ENCODE measurements at places on chromosomes 11 and 22. TPM values are rescaled to one million over a fixed set of nuclear protein-coding genes. Genes with fewer than 3 reads are reported as not detected.

DNA sequence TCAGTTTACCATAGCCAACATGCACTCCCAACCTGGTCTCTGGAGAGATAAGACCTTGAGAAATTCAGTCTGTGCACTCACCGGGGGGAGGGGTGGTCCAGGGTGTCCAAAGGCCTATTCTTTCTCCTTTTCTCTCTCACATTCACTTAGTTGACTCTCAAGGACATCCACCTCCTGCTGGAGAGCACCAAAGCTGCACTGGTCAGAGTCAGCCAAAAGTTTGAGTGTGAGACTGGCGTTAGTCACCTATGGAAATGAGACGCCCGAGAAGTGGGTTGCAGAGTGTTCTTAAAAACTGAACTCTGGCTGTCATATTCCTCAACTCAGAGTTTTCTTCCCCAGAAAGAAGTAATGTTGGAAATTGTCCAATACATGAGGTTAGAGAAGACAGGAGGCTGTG, 5.0 kb upstream of the UBQLNL start:
- no peak for DNase-seq
- H3K27me3 ChIP-seq = no peaks in the 10 kb centered on the region
- H3K36me3 ChIP-seq = no peaks in the 10 kb centered on the region
- no peak overlapping the region for H3K4me3 ChIP-seq

GRCh38 chr11:47980088-47980906, at the start of gene PTPRJ:
TSS of gene PTPRJ (plus strand) at chr11:47980559. CDS start at chr11:47980913, 354 bp downstream.
- peak within 1 kb of the TSS; percentile 65 for H3K27ac ChIP-seq
- peak; percentile 77 for DNase-seq
- peaks cover 29% of the 10 kb centered on the region for H3K4me1 ChIP-seq
- H3K36me3 ChIP-seq = peaks cover 15% of the 10 kb centered on the region
- peak within 1 kb of the TSS; percentile 98 for H3K4me3 ChIP-seq

GRCh38 chr11:133966921-133967598, 10.3 kb upstream of the IGSF9B start:
- H3K27ac ChIP-seq = peak overlapping the region; percentile 91
- peak overlapping the region; percentile 94 for H3K4me3 ChIP-seq
- no peaks in the 10 kb centered on the region for H3K36me3 ChIP-seq
- H3K4me1 ChIP-seq = peaks cover 14% of the 10 kb centered on the region

DNA sequence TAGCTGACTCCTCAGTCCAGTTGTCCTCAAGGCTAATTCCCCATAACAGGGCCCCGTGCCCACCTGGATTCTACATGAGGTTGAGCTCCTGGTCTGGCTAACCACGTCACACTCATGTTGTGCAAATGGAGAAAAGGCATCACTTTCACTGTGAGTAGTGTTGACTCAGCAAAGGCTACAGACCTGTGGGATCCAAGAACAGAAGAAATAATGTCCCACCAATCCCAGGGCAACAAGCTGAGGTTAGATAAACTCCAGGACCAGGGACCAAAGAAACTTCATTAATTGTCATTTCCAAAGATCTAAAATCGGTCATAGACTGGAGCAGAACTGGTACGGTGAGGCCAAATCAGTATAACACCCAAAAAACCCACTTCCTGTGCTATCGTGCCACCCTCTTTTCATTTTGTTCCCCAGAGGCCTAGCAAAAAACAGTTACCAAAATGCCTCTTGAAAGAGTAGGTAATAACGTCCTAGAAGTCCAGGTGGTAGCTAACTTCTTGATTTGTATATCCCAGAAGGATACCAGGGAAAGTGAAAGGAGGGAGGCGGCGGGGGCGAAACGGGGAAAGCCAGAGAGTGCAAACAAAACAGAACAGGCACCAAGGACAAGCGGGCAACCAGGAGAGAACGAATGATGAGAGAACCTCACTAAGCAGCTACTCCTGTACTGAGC, 1.4 kb downstream of the PCSK7 start:
- peaks cover 23% of the 10 kb centered on the region for H3K36me3 ChIP-seq
- H3K4me3 ChIP-seq = peak overlapping the region; percentile 96
- H3K4me1 ChIP-seq = peaks cover 42% of the 10 kb centered on the region
- H3K27me3 ChIP-seq = no peaks in the 10 kb centered on the region

GRCh38 chr11:61476371-61476770, 32.2 kb upstream of the LRRC10B start:
- no peaks in the 10 kb centered on the region for H3K36me3 ChIP-seq
- H3K27ac ChIP-seq = no peak overlapping the region
- no peak for DNase-seq
- H3K27me3 ChIP-seq = no peaks in the 10 kb centered on the region

The TRIM51 gene
- total RNA-seq = not detected

DNA sequence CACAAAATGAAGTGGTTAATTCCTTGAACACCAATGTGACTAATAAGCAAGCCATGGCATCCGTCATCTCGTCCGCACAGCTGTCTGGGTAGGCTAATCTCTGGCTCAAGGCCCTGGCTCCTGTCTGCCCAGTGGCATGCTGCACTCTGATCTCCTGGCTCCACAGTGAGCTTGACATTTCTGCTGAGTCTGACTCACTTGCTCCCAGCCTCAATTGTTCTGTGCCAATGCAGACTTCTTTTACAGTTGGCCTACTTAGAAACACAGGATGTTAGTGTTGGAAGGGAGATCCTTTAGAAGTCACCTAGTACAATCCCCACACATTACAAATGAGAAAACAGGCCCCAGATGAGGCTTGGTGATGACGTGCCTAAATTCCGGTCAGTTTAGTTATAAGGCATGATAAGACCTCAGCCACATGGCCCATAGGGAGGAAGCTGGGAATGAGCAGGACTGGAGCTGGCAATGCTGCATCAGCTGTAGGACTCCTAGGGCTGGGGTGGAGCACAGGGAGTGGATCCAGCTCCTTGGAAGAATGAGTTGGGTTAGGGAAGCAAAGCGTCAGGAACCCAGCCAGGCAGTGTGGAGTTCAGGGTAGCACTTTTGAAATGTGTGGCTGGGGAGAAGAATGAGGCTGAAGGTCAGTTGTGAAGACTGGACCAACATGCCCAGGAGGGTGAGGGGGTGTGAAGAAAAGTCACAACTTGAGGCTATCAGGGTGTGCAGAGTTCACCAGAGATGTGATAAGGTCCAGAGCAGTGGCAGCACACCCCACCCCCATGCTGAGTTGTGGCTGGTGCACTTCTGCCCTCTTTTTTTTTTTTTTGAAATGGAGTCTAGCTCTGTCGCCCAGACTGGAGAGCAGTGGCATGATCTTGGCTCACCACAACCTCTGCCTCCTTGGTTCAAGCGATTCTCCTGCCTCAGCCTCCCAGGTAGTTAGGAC, 70.2 kb upstream of the EED start:
- peaks cover 4% of the 10 kb centered on the region for H3K27me3 ChIP-seq
- H3K4me1 ChIP-seq = peaks cover 12% of the 10 kb centered on the region
- H3K27ac ChIP-seq = no peak overlapping the region
- DNase-seq = no peak

DNA sequence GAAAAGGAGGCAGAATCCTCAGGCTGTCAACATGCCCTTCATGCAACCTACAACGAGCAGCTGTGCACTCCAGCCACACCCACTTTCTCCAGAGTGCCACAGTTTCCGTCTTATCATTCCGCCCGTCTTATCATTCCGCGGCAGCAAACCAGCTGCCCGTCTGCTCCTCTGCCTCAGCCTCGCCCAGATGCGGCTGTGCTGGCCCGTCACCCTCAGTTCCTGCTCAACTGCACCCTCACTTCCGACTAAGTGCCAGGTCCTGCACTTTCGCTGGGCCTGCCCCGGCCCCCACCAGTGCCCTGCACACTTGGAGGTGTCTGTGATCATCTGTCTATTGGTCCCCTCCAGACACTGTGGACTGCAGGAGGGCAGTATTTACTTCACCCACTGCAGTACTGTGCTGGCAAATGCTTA, 43.7 kb downstream of the MICAL3 start:
- no peaks in the 10 kb centered on the region for H3K27me3 ChIP-seq
- peak; percentile 53 for DNase-seq
- peaks cover 31% of the 10 kb centered on the region for H3K4me1 ChIP-seq
- H3K27ac ChIP-seq = peak overlapping the region; percentile 85

The HTR3B gene
- not detected for total RNA-seq

GRCh38 chr11:72228229-72228843, 3.8 kb downstream of the INPPL1 start:
- no peak overlapping the region for H3K4me3 ChIP-seq
- no peaks in the 10 kb centered on the region for H3K27me3 ChIP-seq
- DNase-seq = peak; percentile 29
- H3K27ac ChIP-seq = no peak overlapping the region
- H3K36me3 ChIP-seq = peaks cover 5% of the 10 kb centered on the region

DNA sequence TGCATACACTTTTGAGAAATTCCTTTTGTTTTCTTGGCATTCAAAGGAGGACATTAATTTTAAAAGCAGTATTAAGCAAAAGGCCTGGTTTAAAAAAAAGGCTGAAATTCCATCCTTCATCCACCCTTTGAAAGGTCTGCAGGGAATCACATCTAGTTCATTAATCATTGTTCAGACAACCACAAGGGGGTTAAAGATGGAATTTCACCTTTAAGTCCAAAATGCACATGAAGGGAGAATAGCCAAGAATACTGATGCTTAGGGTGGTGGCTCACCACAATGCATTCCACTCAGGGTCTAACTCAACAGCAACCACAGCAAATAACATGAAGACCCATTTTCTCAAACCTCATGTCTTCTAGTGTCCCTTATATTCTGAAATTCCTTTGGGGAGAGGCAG, 256.9 kb downstream of the CADM1 start:
- no peak overlapping the region for H3K27ac ChIP-seq
- H3K36me3 ChIP-seq = no peaks in the 10 kb centered on the region
- no peak overlapping the region for H3K4me3 ChIP-seq

- H3K4me3 ChIP-seq = peak overlapping the region; percentile 96
- peak overlapping the region; percentile 90 for H3K27ac ChIP-seq
Observed at GRCh38 chr11:96337541-96338431, 5.2 kb downstream of the MAML2 start.

The VSIG2 gene
- not detected for total RNA-seq

DNA sequence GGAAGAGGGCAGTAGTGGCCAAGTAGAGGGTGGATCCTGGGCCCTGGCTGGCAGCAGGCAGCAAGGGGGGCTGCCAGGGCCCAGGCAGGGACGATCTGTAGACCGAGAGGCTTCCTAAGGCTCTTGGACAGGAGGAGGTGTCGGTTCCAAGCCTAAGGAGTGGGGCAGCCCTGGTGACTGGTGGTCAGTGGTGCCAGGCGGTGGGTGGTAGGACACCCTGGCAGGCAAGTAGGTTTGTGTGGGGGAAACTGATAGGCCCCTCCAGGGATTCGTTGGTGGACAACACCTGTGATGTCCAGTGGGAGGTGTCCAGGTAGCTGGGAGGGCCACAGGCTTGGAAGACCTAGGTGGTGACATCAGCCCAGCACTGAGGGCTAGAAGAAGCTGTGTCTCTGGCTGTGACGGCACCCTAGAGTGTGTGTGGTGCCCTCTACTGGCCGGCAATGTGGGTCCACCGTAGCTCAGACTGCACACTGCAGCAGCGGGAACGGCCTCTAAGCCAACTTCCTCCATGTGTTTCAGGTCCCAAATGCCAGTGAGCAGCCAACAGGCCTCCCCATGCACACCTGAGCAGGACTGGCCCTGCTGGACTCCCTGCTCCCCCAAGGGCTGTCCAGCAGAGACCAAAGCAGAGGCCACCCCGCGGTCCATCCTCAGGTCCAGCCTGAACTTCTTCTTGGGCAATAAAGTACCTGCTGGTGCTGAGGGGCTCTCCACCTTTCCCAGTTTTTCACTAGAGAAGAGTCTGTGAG, 9.4 kb upstream of the SAMM50 start:
- peaks cover 2% of the 10 kb centered on the region for H3K4me1 ChIP-seq
- DNase-seq = peak; percentile 74
- no peak overlapping the region for H3K4me3 ChIP-seq
- H3K27ac ChIP-seq = no peak overlapping the region
- H3K36me3 ChIP-seq = no peaks in the 10 kb centered on the region
- H3K27me3 ChIP-seq = peaks cover 5% of the 10 kb centered on the region

GRCh38 chr11:62054081-62054480, 69.7 kb upstream of the INCENP start:
- no peaks in the 10 kb centered on the region for H3K36me3 ChIP-seq
- peaks cover 11% of the 10 kb centered on the region for H3K27me3 ChIP-seq
- DNase-seq = no peak
- no peak overlapping the region for H3K4me3 ChIP-seq
- no peaks in the 10 kb centered on the region for H3K4me1 ChIP-seq

DNA sequence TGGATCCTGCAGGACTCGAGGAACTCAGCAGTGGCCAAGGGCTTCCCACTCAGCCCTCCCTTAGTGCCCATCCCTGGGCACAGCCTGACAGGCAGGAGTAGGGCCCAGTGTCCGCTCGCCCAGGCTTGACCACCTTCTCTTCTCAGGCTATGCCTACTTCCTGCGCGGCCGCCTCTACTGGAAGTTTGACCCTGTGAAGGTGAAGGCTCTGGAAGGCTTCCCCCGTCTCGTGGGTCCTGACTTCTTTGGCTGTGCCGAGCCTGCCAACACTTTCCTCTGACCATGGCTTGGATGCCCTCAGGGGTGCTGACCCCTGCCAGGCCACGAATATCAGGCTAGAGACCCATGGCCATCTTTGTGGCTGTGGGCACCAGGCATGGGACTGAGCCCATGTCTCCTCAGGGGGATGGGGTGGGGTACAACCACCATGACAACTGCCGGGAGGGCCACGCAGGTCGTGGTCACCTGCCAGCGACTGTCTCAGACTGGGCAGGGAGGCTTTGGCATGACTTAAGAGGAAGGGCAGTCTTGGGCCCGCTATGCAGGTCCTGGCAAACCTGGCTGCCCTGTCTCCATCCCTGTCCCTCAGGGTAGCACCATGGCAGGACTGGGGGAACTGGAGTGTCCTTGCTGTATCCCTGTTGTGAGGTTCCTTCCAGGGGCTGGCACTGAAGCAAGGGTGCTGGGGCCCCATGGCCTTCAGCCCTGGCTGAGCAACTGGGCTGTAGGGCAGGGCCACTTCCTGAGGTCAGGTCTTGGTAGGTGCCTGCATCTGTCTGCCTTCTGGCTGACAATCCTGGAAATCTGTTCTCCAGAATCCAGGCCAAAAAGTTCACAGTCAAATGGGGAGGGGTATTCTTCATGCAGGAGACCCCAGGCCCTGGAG, 3.3 kb upstream of the SMARCB1 start:
- peaks cover 31% of the 10 kb centered on the region for H3K4me1 ChIP-seq
- no peak overlapping the region for H3K4me3 ChIP-seq
- H3K27me3 ChIP-seq = no peaks in the 10 kb centered on the region
- H3K36me3 ChIP-seq = no peaks in the 10 kb centered on the region

DNA sequence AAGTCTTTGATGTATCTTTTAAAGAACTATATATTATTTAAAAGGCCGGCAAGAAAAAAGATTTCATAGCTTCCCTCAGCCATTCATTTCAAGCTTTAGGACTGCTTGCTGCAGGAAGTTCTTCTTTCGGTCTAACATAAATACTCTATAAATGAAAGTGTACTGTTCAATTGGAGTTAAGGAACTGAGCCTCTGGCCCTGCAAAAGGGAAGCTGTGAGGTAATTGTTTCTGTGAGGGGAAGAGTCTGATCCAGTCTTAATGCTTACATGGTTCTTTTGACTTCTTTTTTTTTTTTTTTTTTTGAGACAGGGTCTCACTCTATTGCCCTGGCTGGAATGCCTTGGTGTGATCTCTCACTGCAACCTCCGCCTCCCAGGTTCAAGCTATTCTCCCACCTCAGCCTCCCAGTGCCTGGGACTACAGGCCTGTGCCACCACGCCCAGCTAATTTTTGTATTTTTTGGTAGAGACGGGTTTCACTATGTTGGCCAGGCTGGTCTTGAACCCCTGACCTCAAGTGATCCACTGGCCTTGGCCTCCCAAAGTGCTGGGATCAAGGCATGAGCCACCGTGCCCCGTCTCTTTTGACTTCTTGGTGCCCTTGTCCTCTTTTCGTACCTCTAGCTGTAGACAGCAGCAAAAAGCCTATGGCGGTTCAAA, 4.7 kb upstream of the TRIM29 start:
- H3K36me3 ChIP-seq = no peaks in the 10 kb centered on the region
- H3K4me3 ChIP-seq = no peak overlapping the region
- H3K27me3 ChIP-seq = peaks cover 16% of the 10 kb centered on the region
- H3K27ac ChIP-seq = no peak overlapping the region
- no peaks in the 10 kb centered on the region for H3K4me1 ChIP-seq

All from activated naive CD8-positive, alpha-beta T cell treated with anti-CD3 and anti-CD28 coated beads, Interleukin-2, amount 10 ng/mL, durations not matched to agents 7 days and 5 days (primary cell).